ENCODE measurements at places on chromosomes 13 and 19.

DNA sequence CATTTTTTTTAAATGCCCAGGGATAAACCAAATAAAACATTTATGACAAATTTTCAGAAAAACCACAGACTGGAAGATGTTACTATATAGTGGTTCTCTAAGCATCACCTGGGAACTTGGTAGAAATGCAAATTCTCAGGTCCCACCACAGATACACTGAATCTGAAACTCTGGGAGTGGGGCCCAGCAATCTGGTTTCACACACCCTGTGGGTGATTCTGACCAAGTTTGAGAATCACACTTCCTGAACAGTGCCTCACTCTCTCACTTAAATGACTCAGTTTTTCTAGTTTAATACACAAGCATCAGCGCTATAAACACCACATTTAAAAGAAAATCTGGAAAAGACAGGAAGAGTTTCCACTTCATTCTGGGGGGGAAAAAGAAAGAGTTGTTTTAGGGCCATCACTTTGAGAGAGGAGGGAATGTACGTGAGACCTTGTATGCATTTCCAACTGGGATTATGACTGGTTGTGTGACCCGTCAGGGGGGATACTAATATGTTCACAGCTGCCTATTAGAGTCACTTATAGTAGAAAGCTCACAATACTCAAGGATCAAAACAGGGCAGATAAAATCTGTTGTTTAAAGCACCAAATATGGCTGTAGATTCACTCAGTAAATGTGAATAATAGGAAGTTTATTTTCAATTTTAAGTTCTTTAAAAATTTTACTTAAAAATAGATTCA lies 567.7 kb downstream of the GPC6 start:
- no peak for DNase-seq

GRCh38 chr19:29324291-29324680 lies 111.3 kb upstream of the UQCRFS1 start:
- DNase-seq: no peak

DNA sequence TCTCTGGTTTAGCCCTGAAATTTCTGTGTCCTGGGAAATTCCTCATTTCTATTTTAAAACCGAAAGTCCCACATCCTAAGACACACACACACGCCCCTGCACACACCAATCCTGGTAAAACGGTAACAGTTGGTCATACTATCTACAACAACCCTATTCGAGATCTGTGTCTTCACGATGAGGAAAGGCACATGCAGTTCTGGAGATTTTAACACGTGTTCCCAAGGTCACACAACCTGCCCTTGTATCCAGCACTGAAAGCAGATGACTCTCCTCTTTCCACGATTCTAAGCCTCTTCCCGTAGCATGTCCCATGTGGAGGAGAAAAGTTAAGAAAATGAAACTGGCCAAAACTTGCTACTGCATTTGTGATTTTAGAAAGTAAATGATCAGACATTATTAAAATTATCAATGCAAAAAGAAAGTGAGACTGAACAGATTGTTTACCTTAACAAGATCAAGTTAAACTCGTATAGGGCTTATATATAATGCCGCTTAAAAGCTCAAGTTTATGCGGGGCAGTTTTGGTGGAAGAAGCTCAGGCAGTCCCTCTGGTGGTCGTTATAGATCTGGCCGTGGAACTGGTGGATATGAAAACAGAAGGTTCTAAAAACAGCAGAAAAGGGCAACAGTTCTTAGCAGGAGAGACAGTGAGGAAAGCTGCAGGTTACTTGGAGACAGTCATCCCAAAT lies 32.7 kb downstream of the VSTM1 start:
- DNase-seq: no peak

- no peak for DNase-seq
These were observed 18.3 kb downstream of the BIVM start for GRCh38 chr13:102817241-102817640.

GRCh38 chr19:54916822-54917221 lies 10.9 kb downstream of the NCR1 start:
- DNase-seq: no peak

DNA sequence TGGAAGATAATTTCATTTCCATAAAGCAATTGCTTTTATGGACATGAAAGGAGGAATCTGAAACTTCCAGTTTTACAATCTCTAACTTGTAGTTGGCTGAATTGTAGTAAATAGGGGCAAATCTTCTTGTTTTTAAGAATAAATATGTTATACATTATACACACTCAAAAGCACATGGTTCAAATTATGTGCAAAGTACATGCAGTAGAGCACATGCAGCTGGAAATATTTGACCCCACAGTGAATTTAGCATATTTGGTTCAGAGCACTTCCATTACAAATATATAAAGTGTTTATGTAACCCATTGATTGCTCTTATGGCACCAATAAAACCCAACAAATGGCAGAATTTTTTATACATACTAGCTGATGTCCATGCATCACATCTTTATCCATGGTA lies 180.5 kb downstream of the IRS2 start:
- no peak for DNase-seq

DNA sequence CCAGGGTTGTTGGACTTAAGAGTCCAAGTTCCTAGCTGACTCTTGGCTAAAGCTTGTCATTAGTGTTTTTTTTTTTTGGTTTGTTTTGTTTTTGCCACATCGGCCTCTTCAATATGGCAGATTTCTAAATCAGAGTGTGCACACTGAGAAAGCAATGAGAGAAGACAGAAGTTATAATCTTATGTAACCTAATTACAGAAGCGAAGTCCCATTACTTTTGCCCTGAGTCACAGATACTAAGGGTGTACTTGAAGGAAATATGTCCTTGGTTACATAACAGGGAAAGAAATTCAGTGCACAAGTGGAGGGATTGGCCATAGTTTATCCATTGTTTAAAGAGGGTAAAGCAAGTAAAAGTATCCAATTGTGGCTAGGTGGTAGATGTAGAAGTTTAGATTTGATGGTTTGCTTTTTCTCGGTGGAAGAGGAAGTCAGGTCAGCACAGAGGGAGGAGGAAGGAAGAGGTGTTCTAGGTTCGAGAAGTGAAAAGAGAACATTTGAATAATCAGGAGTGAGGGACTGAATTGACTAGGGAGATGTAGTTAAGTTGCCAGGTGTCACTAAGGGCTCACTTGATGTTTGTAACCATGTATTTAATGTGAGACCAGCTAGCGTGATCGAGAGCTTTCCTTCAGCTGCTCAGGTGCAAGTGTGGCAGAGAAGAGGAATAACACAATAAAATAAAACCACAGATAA lies 12.2 kb downstream of the GTF2F2 start:
- no peak for DNase-seq
